ENCODE measurements at places on chromosomes 16 and 17.

DNA sequence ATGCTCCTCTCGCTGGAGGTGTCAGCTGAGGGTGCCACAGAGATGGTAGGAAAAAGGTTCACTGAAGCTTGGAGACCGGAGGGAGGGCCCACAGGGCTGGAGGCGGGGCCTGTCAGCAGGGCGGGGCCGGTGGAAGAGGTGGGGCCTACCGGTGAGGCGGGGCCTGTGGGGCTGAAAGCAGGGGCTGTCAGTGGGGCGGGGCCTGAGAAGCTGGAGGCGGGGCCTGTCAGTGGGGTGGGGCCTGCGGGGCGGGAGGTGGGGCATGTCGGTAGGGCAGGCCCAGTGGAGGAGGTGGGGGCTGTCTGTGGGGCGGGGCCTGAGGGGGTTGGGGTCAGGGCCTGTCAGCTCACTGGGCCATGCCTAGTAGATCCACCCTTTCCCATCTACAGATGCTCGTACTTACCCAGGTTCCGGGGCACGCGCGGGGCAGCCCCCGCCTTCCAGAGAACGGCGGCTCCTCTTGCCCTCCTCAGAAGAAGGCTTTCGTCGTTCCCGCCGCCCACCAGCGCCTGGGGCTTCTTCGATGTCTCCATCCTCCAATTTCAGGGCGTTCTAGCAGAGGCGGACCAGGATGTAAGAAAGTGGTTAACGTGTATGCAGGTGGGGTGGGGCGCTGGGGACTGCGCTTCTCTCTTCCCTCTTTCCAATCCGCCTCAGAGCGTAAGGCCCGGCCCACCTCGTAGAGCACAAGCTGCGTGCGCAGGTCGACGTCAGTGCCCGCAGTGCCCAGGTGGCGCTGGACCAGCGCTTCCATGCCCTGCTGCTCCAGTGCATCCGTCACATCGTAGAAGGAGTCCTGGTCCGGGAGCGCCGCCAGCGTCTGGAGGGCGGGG, 9.8 kb downstream of the TMEM208 start:
- peak; percentile 62 for DNase-seq

DNA sequence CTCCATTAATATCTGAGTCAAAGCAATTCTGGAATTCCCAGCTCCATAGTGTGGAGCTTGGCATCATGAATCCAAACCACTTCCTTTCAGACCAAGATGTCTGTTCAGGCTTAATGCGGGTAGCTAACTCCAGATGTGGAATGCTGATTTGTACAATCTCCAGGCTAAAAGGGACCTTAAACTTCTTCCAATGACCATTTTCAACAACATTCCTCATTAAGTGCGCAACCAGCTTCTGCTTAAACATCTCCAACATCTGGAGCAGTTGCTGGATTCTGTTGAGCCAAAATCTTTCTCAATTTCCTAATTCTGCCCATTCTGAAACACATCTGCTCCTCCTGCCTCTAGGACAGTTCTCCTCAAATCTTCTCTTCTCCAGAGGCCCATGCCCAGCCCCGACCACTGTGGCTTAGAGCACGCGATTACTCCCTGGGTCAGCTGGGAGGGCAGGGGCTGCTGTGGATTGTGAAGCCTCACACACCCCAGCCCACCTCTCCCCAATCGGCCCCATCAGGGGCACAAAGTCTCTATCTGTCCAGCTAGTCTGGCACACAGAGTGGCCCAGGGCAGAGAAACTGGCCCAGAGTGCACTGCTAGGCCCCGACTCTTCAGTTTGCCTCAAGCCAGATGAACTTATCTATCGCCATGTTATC, 36.2 kb downstream of the ASPA start:
- no peak for DNase-seq

GRCh38 chr17:39704821-39705551, 5.1 kb downstream of the ERBB2 start:
- DNase-seq = no peak

DNA sequence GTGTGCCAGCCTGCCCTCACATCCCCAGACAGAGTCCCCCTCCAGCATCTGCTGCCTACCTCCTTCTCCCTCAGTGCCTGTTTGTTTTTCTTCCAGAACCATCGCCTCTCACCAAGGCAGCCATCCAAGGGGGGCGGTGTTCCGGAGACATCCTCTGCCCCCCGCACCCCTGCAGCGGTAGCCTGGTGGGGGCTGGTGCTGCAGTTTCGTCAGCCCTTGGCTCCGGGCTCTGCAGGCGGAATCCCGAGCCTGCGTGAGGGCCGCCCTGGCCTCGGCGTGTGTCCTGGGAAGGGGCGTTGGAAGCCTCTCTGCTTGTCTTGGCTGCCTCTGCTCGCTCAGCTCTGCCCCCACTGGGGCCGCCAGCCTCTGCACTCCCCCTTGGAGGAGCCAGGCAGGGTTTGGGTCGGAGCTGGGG, 126.0 kb upstream of the CIBAR2 start:
- DNase-seq = no peak

DNA sequence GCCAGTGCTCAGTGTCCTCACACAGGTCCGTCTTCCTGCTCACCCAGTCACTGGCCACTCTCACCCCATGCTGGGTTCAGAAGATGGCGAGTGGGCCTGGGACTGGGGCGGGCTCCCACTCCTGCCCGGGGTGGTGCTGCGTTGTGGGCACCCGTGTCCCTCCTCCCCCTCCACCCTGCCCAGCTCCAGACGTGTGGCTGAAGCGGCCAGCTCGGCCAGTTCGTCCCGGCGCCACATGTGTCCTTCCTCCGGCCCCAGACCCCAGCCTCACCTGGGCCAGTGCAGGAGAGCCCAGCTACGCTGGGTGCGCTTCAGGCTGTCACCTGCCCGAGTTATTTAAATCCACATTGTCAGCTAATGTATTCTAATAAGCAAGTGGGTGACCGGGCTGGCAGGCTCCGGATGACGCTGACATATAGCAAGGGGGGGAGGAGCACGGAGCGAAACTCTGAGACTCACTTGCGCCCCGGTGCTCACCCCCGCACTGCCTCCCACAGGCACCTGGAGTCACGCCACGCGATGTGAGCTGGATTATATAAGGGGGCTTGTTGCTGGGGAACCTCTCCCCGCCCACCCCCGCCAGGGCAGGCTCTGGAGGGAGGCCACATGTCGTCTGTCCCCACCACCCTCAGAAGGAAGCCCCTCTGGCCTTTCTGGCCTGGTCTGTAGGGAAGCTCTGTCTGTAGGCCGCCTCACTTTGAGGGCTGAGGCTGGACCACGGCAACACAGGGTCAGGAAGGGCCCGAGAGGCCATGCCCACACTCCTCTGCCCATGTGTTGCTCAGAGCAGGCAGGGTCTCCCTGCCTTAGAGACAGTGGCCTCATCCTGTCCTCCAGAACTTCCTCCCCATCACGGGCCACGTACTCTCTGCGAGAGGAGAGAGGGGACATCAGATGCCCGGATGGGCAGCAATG, 7.1 kb upstream of the BAIAP2 start:
- no peak for DNase-seq

- no peak for DNase-seq
These were observed 13.5 kb downstream of the SPPL2C start for GRCh38 chr17:45857977-45858708.

- no peak for DNase-seq
These were observed 119.4 kb downstream of the USP31 start for GRCh38 chr16:23029733-23030420.

- no peak for DNase-seq
These were observed 9.5 kb downstream of the XPO6 start for GRCh38 chr16:28202147-28202746.

DNA sequence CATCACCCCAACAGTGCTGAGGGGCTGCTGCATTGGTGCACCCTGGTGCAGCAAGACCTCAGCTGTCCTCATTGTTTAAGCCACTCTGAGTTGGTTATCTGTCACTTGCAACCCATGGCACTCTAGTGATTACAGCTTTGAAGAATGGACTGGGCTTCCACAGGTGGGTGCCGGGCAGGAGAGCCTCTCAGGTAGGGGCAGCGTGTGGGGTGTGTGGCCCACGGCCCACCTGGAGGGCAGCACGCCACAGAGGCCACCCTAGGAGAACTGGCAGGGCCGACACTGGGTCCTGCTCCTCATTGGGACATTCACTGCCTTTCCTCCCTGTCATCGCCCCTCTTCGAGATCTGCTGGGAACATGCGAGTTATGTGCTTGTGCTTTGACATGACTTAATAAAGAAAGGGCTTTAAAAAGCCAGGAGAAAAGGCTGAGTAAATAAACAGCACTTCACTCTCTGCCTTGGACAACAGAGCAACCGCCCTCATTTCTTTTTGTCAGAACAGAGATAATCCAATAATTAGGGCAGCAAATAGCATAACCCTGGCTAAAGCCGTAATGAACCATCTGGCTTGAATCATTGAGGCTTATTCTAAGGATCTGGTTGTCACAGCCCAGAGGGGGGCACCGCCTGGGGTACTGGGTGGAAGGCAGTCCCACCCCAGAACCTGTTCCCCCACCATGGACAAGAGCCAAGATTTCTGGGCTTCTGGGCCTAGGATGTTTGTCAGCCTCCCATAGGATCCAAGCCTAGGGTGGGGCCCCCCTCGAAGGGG, 3.0 kb downstream of the DOC2B start:
- no peak for DNase-seq

DNA sequence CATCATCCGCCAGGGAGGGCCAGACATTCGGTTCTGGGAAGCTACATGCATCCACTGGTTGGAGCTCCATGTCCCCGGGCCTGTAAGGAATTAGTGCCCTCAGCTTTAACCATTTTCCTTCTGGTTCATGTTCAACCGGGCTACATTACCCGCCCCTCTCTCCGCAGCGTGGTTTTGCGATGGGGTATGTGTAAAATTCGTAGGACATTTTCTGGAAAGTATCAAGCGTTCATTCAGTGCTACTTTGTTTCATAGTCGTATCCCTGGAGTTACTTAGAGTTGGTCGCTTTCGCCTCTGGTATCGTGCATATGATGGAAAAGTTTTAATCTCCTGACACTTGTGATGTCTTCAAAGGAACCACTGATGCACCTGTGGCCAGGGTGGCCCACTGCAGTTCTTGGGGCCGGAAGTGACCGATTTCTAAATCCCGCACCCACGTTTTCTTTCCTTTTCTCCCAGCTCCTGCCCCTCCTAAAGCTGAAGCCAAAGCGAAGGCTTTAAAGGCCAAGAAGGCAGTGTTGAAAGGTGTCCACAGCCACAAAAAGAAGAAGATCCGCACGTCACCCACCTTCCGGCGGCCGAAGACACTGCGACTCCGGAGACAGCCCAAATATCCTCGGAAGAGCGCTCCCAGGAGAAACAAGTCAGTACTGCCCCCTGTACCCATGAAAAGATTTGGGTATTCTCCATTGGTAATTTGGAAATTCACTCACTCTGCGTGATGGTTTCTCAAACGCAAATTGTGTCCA, 637 bp downstream of the RPL23A start:
- DNase-seq = no peak

DNA sequence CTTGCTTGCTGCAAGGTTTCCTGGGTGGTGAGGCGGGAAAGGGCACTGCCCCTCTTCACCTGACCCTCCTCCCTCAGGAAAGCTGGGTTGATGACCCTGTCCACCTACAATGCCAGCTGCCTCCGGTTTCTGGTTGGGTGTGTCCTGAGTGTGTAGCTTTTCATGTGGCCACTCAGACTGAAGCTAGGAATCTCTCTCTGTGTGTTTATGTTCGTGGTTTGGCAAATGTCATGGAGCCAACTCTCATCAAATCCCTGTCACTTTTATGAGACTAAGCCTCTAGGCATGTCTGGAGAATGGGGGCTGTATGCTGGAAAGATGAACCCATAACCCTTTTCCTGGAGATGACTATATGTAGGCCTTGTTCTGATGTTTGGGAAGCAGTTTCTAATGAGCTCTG, 17.1 kb downstream of the PLEKHG4 start:
- no peak for DNase-seq

DNA sequence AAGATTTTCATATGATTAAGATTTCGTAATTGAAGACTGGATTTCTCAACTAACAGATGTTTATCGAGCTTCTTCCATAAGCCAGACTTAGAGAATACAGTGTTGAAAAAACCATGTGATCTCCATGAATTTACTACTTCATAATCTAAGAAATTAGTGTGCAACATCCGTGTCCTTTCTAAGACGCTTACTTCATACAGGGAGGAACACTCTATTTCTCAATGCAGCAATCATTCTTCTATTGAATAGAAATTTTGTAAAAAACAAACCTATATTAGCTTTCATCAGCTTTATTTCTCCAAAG, 946.3 kb downstream of the KCNJ2 start:
- no peak for DNase-seq

- DNase-seq = no peak
These were observed 34.2 kb upstream of the ZFPM1 start for GRCh38 chr16:88418869-88419268.

Measured in immature natural killer cell (primary cell).